ENCODE measurements at places on chromosomes 11 and 22.

- no peak for DNase-seq
Observed at GRCh38 chr11:94794287-94795168, 26.4 kb downstream of the AMOTL1 start.

DNA sequence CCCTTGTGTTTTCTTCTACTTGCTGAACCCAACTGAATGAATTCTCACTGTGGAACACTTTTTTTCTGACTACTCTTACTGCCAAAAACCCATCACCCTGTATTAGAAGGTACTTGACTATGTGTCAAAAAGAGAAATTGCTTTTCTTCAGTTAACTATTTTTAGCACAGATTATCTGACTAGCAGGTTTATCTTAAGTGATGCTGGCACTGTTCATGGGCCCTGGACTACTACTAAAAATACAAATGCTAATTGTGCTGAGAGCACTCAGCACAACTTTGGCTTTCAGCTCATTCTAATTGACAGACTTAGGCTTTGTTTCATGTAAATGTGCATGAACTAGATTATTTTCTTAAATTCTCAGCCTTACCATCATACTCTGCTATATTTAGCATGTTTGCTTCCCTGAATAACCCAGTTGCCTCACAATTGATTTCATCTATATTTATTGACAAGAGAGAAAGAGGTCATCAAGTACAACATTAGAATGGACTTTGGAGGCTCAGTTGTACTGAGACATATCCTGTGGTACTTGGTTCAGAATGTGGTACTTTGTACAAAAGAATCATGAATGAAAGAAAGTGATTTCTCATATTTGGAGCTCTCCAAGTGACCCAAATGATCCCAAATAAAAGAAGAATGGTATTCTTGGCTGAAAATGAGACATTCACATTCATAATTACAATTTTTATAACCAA is 478.3 kb downstream of the KCNA4 start:
- DNase-seq = no peak

DNA sequence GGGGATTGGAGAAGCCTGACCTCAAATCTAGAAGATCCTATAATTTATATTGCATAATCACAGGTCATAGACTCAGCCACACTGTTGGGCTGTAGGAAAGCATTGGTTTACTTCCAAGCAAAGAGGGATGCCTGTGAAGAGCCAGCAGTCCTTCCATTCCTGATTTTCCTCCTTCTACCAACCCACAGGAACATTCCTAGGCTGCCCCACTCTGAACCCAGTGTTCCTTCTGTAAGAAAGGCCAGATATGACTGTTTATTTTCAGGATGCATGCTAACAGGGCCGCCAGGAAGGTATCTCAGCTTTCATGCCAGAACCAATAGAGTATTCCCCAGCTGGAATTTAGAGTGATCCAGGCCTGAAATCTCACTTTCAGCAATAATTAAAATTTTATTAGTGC is 197.1 kb downstream of the ETS1 start:
- no peak for DNase-seq

GRCh38 chr11:12680246-12680939 is 6.2 kb downstream of the TEAD1 start:
- DNase-seq = no peak

DNA sequence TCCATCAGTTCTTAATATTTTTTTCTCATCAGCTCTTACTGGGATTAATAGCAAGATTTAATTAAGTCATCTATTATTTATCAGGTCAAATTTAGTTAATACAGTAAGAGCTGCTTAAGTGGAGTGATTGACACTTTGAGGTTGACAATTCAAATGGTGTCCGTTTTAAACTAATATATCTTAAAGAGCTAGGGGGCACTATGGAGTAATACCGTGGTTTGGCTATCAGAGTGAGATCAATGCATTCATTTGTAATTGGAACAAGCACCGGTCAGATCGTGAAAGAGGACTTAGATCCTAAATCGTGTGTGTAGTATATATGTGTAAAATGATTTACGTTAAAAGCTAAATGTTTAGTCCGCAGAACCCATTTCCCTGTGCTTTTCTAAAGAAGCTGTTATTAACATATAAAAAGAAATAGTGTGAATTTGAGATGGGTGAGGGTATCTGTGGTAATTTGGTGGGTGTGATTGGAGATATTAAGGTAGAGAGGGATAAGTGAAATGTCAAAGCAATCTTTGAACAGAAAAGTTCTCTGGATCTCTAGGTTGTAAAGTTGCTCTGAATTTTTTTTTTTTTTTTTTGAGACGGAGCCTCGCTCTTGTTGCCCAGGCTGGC is 2.3 kb downstream of the SIK2 start:
- DNase-seq = no peak

DNA sequence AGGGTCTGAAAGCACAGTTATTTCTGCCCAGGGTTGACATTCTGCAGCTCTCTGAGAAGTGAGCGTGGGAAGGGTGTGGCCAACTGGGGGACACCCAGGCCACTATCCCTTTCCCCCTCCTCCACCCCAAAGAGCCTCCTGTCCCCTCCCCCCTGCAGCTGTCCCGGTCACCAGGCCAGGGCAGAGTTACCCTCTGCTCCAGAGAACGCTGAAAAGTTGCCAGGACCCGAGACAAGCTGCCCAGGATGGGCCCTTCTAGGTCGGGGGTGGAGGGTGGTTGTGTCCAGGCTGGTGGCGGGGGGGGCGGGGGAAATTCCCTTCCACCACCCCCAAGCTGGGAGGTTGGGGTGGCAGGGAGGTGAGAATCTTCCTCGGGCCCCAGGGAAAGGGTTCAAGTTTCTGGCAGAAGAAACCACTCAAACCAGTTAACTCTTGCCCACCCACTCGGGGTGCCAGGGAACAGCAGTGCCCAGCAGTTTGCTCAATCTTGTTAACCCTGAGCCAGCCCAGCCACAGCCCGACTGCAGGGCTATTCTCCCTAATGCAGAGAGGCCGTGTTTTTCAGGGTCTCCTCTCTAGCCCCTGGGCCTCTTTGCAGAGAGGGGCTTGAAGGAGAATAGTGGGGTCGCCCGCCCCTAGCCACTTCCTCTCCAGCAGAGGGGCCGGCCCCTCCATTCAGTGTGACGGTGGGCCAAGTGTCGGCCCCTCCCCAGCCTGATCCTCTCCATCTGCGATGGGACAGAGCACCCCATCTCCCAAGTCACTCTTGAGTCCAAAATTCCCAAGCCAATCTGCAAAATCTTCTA is 697 bp downstream of the LGALS1 start:
- no peak for DNase-seq

GRCh38 chr11:92670308-92670890 is 299.1 kb upstream of the MTNR1B start:
- DNase-seq = no peak

- DNase-seq = no peak
Observed at GRCh38 chr11:118618115-118618990, 10.9 kb downstream of the PHLDB1 start.

- no peak for DNase-seq
Observed at GRCh38 chr11:107250017-107250416, 207.6 kb downstream of the CWF19L2 start.

DNA sequence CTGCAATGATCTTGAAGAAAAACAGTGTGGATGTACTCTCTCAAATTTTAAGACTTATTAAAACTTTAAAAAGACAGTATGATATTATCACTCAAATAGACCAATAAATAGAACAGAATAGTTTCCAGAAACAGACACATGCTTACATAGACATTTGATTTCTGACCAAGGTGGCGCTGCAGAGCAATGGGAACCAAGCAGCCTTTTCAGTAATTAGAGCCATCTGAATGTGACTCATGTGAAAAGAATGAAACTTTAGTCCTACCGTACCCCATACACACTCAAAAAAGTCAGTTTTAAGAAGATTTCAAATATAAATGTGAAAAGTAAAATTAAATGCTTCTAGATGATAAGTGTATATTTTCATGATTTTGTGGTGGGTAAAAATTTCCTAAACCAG is 74.2 kb upstream of the MS4A8 start:
- no peak for DNase-seq

DNA sequence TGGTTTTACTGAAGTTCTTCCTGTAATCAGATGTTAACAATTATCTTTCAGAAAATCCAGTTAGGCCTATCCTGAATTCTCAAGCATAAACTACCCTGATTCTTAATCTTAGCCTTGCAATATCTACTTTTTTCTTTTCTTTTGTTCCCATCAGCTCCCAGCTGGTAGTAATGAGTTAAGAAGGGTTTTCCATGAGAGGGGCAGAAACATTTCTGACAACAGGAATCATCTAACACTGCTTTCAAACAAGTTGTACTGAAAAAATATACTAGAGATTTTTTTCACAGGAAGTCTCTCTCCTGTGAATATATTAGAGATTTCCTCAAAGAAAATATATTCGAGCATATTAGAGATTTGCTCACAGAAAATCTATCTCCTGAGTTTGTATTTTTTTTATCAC is 3.3 kb upstream of the TRIM6 start:
- no peak for DNase-seq

- DNase-seq = no peak
Observed at GRCh38 chr22:22738959-22739585, 94.7 kb downstream of the GGTLC2 start.

DNA sequence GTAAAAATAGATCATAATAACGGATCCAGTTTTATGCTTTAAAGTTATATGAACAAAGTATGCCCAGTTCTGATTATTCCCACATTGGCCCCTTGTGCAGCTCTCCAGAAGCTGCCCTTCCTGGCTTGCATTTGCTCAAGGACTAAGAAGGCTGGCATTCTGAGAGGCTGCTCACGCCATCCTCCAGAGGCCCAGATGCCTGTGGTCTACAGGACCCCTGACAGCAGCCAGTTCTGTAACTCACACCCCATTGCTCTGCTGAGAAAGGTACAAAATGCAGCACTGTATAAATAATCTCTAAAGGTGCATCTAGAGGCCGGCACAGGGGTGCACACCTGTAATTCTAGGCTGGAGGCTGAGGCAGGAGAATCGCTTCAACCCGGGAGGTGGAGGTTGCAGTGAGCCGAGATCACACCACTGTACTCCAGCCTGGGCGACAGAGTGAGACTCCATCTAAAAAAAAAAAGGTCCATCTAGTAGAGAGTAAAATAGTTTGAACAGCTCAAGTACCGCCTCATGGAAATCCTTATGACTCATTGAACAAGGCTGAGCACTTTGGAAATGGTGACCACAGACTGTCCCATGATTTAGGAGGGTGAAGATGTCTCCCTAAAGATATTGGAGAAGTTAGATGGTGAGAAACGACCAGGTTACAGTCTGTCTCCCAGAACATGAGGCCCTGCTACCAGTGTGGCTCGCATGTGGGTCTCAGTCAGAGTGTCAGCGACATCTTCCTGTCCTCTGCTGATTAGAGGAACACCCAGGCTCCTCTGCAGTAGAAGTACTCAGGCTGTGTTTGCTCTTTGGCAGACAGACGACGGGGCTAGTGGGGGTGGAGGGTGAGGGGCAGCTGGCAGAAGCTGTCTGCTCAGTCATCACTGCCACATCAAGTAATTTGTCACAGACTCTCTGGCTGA is 56.3 kb downstream of the KREMEN1 start:
- no peak for DNase-seq

DNA sequence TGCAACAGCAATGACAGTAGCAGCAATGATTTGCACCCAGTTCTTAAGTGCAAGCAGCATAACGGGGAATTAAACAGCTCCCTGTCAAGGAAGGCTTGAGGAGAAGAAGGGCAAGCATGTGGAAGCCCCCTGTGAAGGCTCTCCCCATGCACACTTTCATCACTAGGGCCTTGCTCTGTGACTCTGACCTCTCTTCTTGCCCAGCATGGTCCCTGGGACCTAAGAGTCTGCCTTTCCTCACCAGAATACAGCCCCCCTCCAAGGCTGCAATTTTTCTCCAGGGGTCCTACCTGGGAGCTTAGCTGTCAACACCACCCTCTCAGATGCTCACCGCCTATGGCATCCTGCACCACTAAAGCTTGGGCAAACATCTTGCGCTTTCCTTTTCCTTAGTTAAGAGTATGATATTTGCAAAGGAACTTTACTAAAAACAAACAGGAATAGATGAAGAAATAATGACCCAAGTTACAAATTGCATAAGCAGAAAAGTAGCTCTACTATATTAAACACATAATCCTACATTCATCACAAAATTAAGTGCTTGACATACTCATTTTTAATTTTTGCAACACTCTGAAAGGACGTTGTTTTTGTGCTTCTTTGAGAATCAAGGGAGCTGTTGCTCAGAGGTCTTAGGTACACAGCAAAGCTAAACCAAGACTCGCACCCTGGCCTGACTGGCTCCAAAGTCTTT is 187.6 kb downstream of the ADAMTS15 start:
- no peak for DNase-seq

GRCh38 chr11:60700689-60701468 is 1.5 kb downstream of the MS4A8 start:
- DNase-seq = no peak

GRCh38 chr22:42544686-42545085 is 9.1 kb upstream of the SERHL2 start:
- DNase-seq = no peak

DNA sequence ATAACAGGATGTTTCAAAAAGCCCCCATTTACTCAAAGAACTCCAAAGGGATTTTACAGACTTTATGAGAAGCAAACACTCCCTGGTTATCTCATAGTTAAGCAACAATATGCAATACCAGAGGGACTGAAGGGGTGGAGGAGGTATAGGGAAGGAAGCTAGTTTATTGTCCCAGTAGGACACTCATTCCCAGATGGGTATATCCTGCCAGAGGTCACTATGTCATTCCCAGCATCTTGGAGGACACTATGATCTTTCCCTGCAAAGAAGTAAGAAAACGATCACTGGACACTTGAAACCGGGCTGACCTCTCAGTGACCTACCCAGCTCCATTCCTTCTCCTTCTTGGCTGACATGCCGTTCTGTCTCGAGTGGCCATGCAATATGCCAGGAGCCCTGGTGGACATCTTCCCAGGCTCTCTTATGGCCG is 114.5 kb downstream of the NAT10 start:
- DNase-seq = no peak

GRCh38 chr11:121246021-121246768 is 46.4 kb upstream of the SC5D start:
- DNase-seq = no peak

- DNase-seq = no peak
Observed at GRCh38 chr11:110921742-110922521, 209.7 kb upstream of the ARHGAP20 start.

GRCh38 chr22:26395926-26396325 is 33.1 kb upstream of the ASPHD2 start:
- no peak for DNase-seq

DNA sequence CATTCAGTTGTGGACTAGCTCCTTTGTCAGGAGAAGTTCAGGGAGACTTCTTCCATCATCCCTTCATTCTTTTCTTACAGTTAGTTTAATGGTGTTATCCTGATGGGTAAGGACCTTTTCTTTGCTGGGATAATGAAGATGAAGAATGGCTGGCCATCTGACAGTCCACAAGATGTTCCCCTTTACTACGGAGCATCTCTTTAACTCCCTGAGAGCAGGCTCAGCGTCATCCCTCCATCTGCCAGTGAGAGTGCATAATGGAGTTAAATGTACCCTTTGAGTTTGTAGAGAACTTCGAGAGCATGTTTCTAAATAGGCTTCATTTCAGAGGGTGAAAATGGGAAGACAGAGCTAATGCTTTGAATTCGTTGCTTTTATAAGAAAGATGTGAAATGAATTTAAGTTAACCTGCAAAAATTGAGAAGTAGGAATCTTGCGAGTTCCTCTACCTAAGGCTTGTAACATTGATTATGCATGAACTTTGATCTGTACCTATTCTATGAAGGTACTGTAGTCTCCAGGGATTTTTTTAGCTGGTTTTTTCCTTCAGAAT is 1.7 kb downstream of the EP300 start:
- no peak for DNase-seq

Measured in activated T-helper 1 cell treated with anti-CD3 and anti-CD28 coated beads, Interleukin-2, amount 50 U/mL, for 16 hours (primary cell).